Kidney tubule cell (primary cell): ENCODE measurements at places on chromosomes 6 and 20.

- peak; percentile 56 for DNase-seq
Measured at GRCh38 chr6:88814909-88815308, 148.5 kb downstream of the RNGTT start.

DNA sequence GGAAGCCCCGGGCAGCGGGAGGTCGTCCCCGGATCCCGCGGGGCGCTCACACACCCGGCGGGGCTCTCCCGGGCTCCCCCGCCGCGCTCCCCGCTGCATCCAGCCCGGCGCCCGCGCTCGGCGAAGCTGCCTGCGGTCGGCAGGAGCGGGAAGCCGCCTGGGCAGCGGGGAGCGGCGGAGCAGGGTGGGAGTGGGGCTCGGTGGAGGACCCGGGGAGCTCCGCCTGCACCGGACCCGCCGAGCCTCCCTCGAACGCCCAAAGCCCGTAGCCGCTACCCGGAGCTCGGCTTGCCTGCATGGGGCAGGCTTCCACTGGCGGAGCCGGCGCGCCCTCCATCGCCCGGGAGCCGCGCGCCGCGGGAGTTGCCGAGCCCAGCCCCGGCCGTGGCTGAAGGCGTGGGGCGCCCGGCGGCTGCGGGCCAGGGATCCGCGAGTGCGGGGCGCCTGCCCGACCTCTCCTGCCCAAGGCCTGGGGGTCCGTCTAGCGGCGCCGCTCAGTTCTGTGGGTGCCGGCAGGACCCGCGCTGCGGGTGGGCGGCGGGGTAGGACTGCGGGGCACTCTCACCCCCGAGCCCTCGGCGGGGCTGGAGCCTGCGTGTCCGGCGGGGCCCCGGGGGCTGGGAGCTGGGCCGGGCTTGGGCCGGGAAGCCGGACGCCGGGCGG is 671 bp downstream of the CDH4 start:
- peak; percentile 38 for DNase-seq

DNA sequence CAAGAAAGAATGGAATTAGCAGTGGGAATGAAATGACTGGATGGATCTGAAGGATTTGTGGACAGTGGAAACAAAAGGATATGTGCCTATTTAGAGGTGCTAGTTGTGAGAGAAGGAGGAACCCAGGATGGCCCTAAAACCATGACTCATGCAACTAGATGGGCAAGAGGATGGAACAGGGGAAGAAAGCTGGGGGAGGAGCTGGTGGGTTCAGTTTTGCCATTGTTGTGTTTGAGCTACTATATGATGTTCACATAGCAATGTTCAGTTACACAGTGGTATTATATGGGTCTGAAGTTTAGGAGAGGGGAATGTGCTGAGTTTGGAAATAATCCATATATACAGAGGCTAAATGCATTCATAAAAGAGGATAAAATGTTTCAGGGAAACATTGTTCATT is 125.7 kb upstream of the SSTR4 start:
- no peak for DNase-seq

- peak; percentile 91 for DNase-seq
Measured at GRCh38 chr6:3324262-3324942, 65.7 kb downstream of the PSMG4 start.

DNA sequence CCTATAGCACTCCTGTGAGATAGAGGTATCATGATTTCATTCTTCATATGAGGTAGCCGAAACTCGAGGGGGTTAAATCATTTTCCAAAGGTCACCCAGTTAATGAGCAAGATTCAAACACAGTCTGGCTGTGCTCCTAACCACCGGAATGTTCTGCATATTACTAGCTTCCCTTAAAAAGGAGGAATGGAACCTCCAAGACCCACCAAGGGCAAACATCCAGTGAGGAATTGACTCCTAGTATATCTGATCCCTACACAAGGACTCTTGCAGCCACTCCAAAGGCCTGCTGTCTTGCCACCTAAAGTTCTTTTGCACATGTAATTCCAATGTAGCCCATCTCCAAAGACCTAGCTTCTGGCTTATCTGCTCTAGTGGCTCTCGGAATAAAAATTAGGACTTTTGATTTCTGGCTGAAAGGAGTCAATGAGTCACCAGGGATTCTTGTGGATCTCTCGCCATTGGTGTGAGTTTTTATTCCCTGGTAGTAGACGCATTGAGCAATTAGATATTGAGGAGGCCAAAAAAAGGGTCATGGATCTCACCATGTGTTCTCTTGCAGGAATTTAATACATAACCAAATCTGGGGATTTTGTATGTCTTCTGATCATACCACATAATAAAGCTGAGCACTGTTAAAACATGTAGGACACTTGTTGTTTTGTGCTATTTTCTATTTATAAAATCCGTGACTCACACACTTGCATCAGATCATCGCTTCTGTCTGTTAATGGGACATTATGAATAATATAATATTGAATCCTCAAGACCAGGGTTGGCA is 9.1 kb downstream of the BCAS1 start:
- DNase-seq = peak; percentile 74

DNA sequence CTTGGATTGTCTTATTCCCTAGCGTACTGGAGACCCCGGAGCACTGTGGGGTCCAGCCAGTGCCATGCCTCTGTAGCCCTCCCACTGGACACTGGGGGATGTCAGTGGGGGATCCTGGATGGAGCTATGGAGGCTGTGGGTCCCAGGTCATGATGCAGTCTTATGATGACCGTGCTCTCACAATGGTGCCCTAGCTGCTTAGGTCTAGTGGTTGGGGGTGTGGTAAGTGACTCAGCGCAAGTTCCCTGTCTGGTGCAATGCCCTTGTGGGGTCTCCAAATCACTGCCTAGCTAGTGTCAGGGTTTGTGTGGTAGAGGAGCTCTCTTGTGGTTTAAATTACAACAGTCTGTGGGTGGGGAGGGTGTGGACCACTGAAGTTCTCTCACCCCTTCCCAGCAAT is 135.4 kb downstream of the CDC5L start:
- no peak for DNase-seq

DNA sequence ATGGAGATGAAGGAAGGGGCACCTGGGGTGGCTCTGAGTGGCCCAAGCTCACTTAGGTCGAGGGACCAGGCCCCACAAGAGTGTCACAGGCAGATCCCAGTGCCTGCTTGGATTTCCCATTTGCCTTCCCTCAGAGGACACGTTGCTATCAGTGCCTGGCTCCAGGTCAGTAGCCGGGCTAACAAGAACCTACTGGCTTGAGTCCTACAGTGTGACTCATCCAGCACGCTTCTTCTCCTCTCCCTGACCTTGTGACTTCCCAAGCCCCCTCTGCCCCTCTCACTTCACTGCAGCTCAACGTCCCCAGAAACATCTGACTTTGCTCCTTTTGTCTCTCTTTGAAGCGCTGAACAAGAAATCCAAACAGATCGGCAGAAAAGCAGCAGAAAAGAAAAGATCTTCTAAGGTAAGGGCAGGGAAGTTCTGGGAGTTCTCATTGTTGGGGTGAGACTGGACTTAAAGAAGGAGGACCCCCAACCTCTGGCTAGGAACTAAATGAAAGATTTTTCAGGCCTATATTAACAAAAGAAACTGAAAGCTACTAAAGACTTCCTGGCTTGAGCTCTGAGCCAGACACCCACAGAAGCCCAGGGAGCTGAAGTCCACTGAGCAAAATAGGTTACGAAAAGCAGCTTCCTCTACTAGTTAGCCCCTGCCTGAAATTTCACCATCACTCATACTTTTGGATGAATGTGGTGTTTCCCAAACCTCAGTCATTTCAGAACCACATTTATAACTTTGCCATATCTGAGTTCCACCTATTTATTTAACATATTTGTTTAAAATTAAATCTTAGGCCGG is 21.5 kb downstream of the ASIP start:
- DNase-seq = peak; percentile 35

DNA sequence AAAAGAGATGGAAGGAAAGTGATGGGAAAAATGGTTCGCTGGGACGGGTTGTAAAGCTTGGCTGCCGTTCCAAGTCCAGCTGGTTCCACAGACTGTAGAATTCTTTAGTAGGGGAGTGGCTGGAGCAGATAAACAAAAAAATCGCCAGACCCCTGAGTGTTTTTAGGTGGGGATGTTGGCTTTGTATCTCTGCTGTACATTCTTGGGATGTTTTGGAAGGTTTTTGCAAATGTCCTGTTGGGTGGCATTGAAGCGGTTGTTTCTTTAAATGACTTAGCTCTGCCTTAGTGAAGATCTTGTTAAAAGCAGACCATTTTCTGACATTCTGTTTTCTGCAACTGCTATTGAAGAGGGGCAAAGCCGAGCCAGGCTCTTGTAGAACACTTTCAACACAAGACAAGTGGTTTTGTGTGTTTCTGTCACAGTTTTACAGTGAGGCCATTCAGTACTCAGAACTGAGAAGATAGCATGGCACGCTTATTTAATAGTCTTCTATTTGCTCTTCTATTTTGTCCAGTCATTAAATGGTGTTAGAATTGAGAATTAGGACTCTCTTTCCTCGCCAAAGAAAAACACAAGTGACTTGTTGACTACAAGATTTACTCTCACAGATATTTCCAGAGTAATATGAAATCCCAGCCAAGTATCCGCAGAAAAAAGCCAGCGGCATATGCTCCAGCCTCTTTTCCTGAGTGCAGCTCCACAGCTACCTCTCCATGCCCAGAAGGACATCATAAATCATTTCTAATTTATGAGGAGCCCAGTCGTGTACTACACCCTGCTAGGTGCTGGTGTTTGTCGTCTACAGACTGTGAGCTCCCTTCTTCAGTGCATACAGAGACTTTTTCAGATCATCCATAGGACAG is 65.8 kb downstream of the PHACTR2 start:
- no peak for DNase-seq

GRCh38 chr6:141475259-141475658 is 657.5 kb upstream of the GJE1 start:
- DNase-seq = no peak

DNA sequence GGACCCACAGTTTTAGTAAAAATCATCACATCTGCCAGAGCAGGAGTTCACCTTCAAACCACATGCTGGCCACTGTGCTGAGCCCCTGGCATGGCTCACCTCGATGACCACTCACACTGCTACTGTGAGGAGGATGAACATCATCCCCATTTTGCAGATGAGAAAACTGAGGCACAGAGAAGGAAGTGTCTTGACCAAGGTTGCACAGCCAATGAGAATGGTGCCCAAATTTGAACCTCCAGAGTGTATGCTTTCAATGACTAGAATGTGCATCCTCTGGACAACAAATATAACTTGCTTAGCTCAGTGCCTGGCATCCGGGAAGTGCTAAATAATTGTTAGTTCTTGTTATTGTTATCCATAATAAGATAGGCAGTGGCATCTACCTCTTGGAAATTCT is 37.2 kb upstream of the FAM83D start:
- no peak for DNase-seq

- no peak for DNase-seq
Measured at GRCh38 chr20:38748861-38749149, 545 bp downstream of the ACTR5 start.

DNA sequence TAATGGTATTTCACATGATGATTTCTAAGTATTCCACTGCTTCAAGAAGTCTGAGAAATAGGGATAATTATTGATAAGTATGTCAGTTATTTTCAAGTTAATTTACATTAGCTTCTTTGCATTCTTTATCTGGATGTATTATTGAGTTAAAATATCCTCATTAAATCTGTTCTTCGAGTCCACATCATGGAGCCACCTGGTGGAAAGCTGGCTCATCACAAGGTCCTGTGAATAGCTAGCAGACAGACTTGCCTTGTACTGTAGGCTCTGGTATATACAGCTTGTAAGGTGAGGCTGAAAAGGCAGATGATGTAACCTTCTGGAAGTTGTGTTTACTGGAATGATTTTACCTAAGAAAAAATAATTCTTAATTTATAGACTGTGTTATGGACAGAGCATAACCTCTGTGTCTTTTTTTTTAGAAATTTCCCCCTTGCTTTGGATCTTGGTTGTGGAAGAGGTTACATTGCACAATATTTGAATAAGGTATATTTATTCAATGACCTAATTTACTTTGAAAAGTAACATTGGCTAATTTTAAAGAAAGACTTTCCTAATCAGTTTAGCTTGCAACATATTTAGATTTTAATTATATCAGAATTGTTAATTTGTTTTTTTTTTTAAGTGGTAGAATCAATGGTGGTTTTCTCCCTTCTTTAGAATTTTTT is 3.5 kb downstream of the NDUFAF5 start:
- peak; percentile 69 for DNase-seq

DNA sequence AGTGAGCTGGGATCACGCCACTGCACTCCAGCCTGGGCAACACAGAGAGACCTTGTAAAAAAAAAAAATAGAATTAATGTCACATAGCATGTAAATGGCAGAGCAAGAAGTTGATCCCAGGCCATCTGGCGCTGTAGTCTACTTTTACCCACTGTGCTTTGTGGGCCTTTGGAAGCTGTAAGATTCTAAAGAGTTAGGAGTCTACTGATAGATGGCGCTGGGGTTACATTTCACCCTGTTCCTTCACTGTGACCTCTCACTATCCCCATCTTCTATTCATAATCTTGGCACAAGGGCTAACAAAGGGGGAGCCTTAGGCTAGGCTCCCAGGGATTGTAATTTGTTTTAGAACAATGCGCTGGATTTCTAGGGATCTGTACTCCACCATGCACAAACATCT is 24.4 kb downstream of the SIRPD start:
- peak; percentile 27 for DNase-seq

DNA sequence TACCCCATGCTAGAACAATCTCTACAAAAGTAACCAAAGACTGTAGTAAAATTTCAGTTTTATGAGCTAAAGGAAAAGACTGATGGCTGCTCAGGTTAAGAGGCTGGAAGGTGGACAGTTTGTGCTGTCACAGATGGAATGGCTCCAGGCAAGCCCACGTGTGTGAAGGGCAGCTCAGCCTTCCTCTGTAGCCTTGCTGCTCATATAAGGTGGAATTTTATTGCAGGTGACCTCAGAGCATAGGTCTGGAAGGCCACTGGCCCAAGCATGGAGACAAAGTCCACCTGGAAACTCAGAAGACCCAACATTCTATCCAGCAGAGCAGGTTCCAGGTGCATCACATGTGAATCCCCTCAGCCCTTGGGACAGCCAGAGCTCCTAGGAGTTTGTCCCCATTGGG is 53.6 kb downstream of the KAT14 start:
- DNase-seq = no peak

DNA sequence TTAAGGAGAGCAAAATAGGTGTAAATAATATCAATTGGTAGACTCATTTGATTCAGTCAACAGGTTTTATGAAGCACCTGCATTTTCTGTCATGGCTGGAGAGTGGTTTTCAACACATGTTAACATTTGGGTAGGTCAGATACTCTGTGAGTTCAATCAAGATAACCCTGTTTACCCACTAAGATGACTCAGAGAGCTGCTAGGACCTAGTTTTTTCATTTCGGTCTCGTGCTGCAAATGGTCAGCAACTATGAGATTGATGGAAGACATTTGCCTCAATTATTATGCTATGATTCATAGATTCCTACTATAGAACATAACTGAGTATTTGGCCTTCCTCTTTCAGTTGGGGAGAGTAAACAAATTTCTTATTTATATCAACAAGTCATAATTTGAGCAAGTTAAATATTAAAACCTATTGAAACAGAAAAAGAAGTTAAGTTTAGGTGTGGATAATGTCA is 391.4 kb upstream of the CITED2 start:
- peak; percentile 60 for DNase-seq

GRCh38 chr20:22815206-22815551 is 219.9 kb upstream of the SSTR4 start:
- no peak for DNase-seq
